ENCODE measurements at places on chromosomes 6 and 20. TPM values are rescaled to one million over a fixed set of nuclear protein-coding genes. Genes with fewer than 3 reads are reported as not detected.

The MAPK13 gene
- 56.2 TPM for total RNA-seq

The GHRH gene
- total RNA-seq = not detected

The SUMO4 gene
- 8.5 TPM for total RNA-seq

The TRDN gene
- not detected for total RNA-seq

The TTI1 gene
- 21.7 TPM for total RNA-seq

The WFDC5 gene
- 0.73 TPM for total RNA-seq

The KHDC1 gene
- 8.5 TPM for total RNA-seq

The ADTRP gene
- 6.0 TPM for total RNA-seq

The POU5F1 gene
- total RNA-seq = not detected

The FAM217A gene
- not detected for total RNA-seq

The BTN1A1 gene
- not detected for total RNA-seq

The CENPW gene
- total RNA-seq = 54.6 TPM

The MUC22 gene
- not detected for total RNA-seq

The MKKS gene
- total RNA-seq = 8.2 TPM

The ARHGAP40 gene
- total RNA-seq = not detected

The MYMX gene
- not detected for total RNA-seq

The ROS1 gene
- total RNA-seq = not detected

The NRSN1 gene
- not detected for total RNA-seq

The RNF182 gene
- total RNA-seq = not detected

The SLC44A4 gene
- 0.38 TPM for total RNA-seq

The RWDD2A gene
- total RNA-seq = 2.3 TPM

The TFAP2D gene
- total RNA-seq = not detected

The MGME1 gene
- total RNA-seq = 56.7 TPM

The CEP85L gene
- total RNA-seq = 36.2 TPM

The KCNG1 gene
- 0.13 TPM for total RNA-seq

The VSX1 gene
- total RNA-seq = not detected

Data from activated CD4-positive, alpha-beta memory T cell treated with anti-CD3 and anti-CD28 coated beads, Interleukin-2, amount 10 ng/mL, durations not matched to agents 7 days and 5 days (primary cell).